ENCODE measurements at places on chromosomes 6 and 20.

DNA sequence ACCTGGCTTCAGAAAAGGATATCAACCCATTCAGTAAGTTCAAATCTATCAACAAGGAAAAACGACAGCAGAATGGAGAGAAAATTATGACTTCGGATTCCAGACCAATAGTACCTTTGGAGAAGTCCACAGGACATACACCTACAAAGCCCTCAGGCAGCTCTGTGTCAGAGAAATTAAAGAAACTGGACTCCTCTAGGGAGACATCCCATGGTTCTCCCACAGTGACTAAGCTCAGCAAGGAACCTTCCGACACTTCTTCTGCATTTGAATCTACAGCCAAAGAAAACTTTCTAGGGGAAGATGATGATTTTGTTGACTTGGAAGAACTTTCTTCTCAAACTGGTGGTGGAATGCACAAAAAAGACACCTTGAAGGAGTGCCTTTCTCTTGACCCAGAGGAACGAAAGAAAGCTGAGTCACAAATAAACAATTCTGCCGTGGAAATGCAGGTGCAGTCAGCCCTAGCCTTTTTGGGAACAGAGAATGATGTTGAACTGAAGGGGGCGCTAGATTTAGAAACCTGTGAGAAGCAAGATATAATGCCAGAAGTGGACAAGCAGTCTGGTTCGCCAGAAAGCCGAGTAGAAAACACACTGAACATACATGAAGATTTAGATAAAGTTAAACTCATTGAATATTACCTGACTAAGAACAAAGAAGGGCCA lies 67.4 kb upstream of the HINT3 start:
- DNase-seq = no peak

- DNase-seq = no peak
These were observed 98.7 kb downstream of the BACH2 start for GRCh38 chr6:90197854-90198496.

DNA sequence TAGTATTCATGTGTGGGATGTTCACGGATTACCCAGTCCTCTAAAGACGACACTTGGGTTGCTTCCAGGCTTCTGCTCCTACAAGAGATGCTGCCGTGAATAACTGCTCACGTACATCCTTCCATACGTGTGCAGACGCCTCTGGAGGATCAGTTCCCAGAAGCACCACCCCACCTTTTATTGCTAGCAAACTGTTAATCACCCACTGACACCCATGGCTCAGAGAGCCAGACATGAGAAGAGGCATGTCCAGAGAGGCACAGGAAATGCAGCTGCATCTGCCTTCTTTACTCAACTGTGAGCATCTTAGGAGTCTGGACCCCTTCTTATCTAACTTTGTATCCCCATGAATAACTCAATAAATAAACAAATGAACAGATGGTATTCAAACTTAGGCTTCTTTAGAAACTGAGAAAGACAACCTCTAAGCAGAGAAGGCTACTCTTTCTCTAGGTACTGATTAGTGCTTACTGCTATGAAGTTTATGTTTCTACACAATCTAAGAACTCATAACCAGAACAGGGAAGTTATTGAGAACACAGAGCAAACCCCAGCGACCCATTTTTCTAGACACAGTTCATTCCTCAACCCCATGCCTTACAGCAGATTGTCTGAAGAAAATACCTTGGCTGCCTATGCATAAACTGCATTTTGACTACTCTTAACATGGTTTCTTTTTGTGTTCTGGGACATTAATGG lies 228.7 kb upstream of the RREB1 start:
- DNase-seq = no peak

DNA sequence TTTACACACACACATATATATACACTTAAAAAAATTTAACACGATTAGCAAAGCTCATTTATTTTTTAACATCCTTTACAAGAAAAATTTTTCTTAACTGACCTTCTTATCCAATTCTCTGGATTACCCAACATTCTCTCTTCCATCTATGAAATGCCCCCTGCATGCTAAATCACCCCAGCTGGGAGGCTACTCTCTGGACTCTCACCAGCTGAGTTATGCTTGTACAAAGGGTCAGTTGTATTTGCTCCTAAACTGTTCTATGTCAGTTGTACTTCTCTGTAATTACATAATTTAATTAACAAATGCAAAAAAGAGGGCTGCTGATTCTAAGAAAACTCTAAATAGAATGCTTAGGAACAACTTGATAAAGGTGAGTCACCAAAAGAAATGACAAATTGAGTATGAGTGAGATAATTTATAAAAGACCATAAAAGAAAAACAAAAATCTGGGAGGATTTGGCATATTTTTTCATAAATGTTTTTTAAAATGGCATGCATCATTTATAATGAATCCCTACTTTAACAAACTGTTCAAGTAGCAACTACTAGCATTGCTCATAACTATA lies 120.5 kb downstream of the KIF13A start:
- DNase-seq = no peak

DNA sequence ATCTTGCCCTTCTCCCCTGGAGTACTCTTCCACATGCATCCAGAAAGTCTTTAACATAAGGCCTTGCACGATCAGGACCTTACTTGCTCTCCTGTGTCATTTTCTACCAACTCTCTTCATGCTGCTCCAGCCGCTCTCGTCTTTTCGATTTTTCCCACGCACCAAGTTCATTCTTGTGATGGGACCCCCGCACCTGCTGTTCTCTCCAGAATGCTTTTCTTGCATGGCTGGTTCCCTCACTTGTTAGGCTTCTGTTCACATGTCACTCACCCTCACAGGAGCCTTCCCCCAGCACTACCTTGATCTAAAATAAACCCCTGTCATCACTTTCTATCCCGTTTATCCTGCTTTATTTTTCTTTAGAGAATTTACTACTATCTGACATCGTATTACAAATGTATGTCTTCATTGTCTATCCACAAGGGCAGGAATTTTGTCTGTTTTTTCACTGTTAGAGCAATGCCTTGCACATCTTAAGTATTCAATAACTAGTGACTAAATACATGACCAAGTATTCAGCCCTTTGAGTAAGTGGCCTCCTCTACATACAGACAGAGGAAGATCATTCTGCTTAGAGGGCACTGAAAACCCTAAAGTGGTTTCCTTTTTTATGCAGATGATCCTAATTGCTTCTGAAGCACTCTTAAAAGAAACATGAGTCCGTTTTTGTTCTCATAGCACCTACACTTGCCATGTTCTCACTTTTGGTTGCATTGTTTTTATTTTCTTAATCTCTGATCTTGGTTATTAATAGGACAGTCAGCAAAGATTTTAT lies 166.9 kb downstream of the SLC16A10 start:
- DNase-seq = no peak

- DNase-seq = no peak
These were observed 176.8 kb downstream of the TASP1 start for GRCh38 chr20:13461849-13462458.

- no peak for DNase-seq
These were observed 962.1 kb downstream of the GRIK2 start for GRCh38 chr6:102355578-102355977.

GRCh38 chr6:118307581-118307980 lies 240.5 kb upstream of the PLN start:
- no peak for DNase-seq

DNA sequence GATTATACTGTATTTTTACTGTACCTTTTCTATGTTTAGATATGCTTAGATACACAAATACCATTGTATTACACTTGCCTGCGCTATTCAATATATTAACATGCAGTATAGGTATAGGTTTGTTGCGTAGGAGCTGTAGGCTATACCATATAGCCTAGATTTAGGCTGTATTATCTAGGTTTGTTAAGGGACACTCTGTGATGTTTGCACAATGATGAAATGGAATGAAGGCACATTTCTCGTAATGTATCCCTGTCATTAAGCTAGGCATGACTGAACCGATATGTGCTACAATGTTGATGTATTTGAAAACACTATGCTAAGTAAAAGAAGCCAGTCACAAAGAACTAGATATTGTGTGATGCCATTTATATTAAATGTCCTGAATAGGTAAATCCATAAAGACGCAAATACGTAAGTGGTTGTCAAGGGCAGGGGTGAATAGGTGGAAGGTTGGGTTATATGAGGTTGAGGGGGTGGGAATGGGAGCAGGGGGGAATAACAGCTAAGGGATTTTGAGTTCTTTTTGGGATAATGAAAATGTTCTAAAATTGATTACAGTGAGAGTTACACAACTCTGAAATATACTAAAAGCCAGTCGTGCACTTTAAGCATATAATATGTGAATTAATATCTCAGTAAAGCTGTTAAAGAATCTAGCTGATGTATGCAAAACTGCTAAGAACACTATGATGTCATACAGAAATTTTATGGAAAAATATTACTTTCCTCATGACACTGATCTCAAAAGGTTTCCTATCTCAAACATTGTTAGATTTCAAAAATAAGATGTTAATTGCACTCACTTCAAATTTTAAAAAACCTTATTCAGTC lies 97.4 kb downstream of the NCOA3 start:
- DNase-seq = no peak

DNA sequence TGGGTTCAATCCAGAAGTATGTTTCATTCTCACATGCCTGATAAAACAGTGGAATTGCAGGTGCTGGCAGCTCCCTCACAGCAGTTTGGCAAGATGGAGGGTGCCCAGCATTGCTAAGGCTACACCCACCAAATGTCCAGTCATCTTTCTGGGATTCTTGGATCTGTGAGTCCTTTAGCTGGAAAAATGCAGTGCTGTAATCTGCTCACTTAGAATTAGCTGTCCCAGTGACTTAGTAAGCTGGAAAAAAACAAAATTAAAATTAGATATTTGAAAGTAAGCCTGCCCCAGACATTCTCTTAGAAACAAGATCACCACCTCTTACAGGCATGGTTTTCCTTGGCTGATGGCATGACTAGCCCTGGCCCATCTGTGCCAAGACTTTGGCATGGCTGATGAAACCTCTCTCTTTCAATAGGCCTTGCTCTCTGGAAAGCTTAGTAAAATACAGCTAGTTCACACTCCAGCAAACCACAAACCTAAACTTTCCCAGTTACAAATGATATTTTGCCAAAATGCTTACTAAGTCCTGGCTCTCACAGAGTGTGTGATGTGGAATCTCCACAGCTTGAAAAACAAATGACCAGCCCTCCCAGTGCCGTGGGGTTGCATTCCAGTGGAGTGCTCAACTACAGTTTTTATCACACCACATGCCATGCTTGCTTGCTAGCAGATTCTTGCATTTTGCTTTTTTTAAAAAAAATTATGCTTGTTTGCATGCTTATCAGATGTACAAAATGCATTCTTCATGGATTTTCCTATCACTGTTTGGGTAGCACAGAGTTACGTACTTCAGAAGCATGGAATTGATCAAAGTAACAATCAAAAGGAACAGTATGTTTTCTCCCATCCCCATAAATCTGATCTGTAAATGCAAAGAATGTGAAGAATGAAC lies 261.5 kb downstream of the EYA4 start:
- DNase-seq = no peak

DNA sequence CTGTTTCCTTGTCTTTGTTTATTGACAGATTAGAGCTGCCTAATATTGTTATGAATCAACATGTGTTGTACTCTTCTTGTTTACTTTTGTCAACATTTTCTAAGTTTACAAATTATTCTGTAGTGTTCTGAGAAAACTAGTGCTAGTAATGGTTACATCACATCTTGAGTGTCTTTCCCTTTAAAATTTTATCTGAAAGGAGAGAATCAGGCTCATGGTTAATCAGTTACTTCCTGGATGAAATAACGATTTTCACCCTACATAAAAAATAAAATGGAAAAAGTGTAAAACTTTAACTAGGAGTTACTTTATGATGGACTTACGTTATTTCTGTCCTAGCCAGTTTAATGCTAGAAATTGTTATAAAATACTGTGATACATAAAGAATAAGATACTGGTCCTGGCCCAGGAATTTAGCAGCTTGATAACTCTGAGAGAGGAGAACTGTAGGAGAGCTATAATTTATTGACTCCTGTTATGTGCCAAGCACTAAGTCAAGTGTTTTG lies 26.4 kb upstream of the BMP5 start:
- no peak for DNase-seq

GRCh38 chr6:106170030-106170791 lies 84.1 kb downstream of the PRDM1 start:
- no peak for DNase-seq

DNA sequence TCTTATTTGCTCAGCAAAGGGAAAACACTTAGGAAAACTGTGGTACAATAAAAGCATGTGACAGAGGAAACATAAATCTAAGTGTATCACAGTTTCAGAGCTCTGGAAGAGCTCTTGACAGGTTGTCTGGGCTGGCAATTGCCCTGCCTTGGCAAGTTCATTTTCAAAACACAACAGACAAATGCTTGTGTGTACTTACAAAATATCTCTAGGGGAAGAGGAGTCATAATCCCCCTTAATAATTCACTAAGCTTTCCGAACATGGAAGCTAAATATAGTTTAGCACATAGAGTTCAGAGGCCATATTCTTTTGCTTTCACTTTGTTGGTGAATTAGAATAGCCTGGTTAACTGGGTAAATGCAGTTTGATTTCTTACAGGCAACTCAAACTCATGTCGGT lies 211.6 kb upstream of the THEMIS start:
- DNase-seq = no peak

DNA sequence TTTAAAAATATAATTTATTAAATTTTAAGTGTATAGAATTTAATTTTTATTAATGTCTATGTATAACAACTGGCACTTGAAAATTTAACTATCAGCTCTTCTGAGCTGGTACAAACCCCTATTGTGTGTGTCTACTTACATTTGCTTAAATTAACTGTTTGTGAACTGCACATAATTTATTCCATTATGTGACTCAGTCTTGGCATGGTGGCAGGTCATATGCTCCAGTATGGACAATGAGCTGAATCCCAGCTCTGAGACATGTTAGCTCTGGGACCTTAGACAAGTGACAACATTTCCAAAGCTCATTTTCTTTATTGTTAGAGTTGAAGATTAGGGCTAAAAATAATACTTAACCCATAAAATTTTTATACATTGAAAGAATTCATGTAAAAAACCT lies 526.1 kb upstream of the MARCKS start:
- no peak for DNase-seq

- DNase-seq = no peak
These were observed 1109.0 kb upstream of the FLRT3 start for GRCh38 chr20:15446373-15446772.

- DNase-seq = no peak
These were observed 68.5 kb downstream of the ECT2L start for GRCh38 chr6:138864343-138864890.

- DNase-seq = no peak
These were observed 6.7 kb downstream of the MAFB start for GRCh38 chr20:40682104-40682981.

DNA sequence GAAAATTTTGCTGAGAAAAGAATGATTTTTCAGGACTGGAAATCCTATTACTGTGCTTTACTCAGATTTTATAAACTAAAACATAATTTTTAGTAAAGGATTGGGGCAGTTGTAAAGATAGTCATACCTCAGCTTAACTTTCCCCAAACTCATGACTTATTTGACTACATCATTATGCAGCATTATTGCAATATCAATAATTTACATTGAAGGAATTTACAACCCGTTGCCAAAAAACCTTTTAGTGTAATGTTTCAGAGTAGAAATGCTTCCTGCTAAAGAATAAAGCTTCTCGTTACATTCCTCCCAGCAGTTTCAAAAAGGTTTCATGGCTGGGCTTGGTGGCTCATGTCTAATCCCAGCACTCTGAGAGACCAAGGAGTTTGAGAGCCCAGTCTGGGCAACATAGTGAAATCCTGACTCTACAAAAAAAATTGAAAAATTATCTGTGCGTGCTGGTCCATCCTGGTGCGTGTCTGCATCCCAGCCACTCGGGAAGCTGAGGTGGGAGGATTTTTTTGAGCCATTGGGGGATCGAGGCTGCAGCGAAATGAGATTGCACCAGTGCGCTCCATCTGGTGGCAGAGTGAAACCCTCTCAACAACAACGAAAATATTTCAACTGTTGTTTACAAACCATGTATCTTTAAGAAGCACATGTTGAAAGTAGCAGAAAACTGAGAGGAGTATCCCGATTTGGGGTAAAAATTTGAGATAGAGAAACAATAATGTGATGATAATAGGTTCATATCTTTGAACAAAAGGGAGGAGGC lies 4.4 kb downstream of the AMD1 start:
- no peak for DNase-seq

Data from stimulated activated CD8-positive, alpha-beta memory T cell treated with anti-CD3 and anti-CD28 coated beads, Interleukin-4, amount 100 ng/mL, for 4 hours (primary cell).